ENCODE measurements at places on chromosomes 4 and X.

GRCh38 chr4:149005191-149005590 is 563.0 kb upstream of the NR3C2 start:
- DNase-seq, result no peak

DNA sequence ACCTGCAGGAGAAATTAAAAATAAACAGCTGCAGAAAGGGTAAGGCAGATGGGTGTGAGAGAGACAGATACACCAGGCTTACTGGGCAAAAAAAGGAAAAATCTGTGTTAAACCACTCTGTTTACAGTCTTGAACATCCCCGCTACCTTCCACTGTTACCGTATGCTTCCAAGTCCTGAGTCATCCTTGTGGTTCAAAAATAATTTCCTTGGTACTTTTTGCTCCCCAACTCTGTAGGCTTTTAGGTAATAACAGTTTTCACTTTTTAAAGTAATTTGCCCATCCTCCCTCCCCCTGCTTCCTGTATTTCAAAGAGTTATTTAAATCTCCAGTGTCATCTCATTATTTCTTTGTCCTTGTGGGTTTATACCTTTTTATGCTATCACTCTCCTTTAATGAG is 210.1 kb upstream of the FAT4 start:
- DNase-seq, result no peak

- DNase-seq, result no peak
Observed at GRCh38 chr4:25696409-25696808, 40.8 kb downstream of the SLC34A2 start.

- DNase-seq, result no peak
Observed at GRCh38 chrX:102712216-102712966, at the start of gene GPRASP2. Gene GPRASP2 (plus strand): TSS chrX:102712448. CDS start chrX:102714870, 2,422 bp downstream.

GRCh38 chr4:82543131-82543530 is 18.7 kb downstream of the TMEM150C start:
- DNase-seq, result no peak

GRCh38 chrX:41596596-41596995 is 92.2 kb upstream of the GPR34 start:
- DNase-seq, result no peak

DNA sequence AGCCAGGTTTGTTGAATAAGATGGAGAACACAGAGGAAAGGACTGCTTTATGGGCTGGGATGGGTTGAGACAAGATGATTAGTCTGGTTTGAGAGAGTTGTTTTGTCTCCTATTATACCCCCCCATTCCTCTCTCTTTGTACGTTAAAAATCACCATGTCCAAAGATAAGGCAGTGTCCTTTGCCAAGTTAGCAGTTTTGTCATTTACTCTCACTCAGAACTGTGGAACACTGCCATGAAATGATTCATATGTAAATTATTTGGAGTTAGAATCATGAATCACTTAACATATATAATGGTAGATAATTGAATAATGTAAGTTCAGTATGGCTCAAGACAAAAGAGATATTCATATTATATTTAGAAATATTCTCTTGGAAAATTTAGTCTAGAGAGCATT is 151.3 kb downstream of the DCLK2 start:
- no peak for DNase-seq

- DNase-seq, result no peak
Observed at GRCh38 chr4:156132196-156132595, 178.5 kb upstream of the CTSO start.

- no peak for DNase-seq
Observed at GRCh38 chr4:18127030-18127429, 105.5 kb upstream of the LCORL start.

DNA sequence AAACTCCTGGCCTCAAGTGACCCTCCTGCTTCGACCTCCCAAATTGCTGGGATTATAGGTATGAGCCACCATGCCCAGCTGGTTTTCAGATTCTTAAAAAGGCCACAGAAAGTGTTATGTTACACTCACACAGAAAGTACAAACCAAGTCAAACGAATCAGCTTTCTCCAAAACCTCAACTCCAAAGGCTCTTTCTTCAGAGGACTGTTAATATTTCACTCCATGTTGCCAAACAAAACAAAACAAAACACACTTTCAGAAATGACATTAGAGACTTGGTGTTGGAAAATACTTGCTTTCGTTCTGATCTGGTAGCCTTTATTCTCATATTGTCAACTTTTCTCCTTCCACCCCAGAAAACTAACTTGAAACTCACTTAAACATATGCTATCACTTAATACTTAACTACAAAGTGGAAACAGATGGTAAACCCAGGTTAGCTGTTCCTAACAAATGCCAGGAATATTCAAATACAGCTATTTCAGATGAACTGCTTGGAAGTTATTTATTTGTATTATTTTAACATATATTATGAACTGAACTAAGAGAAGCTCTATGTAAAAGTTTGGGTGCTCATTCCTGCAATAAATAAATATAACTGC is 34.7 kb downstream of the RLIM start:
- no peak for DNase-seq

DNA sequence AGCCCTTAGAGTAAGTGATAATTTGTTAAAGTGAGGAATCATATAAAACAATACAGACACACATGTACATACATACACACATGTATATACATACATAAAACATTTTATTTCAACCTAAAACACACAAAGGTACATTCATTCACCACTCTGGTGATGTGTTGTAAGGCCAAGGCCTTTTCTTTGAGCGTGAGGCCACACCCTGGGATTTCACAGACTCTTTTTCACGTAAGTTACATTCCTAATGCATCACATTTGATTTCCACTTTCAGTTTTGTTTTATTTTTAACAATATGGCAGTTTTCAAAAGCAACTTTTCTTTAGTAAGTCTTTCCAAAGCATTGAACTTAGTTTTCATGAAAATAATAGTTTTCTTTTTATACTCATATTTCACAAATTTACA is 170.7 kb downstream of the COL4A6 start:
- no peak for DNase-seq

DNA sequence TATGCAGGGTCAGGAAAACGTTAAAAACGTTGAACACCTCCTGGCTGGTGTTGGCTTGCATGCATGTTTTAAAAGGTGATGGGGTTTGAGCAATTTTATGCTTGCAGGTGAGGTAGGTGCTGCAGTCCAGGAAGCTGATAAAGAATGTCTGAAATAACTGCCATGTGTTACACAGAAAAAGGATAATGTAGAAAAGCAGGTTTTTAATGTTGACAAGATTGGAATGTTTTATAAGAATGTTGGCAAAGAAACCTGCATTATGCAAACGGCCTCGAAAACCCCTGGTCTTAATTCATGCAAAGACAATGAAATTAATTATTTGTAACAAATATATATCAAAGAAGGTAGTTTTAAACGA is 723.7 kb upstream of the AGA start:
- no peak for DNase-seq

- no peak for DNase-seq
Observed at GRCh38 chrX:47941423-47941822, 62.4 kb downstream of the ZNF182 start.

- DNase-seq, result no peak
Observed at GRCh38 chr4:89217604-89218003, 90.0 kb downstream of the GPRIN3 start.

DNA sequence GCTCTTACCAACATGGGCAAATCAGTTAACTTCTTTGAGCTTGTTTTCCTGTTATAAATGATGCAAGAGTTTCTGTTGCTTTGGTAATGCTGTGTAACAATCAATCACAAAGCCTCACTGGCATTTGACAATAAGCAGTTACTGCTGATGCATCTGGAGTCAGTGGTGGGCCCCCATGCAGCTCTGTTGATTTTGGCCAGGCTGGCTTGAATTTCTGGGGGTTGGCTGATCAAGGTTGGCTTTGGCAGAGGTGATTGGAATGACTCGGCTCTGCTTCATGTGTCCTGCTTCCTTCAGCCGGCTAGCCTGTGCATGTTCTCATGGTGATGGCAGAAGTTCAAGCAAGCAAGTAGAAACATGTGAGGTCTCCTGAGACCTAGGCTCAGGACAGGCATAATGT is 90.4 kb downstream of the PHEX start:
- DNase-seq, result no peak

DNA sequence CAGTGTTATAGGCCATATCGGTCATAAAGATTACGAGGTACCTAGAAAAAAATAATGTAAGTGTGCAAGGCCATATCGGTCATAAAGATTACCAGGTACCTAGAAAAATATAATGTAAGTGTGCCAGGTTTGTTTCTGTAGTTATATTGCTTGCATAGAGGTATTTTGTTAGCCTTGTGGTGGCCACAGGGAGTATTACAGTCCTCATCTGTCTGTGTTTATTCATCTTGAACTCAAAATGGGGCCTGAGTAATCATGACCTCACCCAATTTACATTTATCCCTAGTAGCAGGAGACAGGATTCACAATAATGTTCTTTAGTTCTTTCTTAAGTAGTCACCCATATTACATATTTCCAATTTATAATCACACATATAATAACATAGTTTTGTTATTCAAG is 459.7 kb downstream of the MID1IP1 start:
- DNase-seq, result no peak

GRCh38 chr4:155735496-155735895 is 23.3 kb upstream of the GUCY1B1 start:
- DNase-seq, result no peak

DNA sequence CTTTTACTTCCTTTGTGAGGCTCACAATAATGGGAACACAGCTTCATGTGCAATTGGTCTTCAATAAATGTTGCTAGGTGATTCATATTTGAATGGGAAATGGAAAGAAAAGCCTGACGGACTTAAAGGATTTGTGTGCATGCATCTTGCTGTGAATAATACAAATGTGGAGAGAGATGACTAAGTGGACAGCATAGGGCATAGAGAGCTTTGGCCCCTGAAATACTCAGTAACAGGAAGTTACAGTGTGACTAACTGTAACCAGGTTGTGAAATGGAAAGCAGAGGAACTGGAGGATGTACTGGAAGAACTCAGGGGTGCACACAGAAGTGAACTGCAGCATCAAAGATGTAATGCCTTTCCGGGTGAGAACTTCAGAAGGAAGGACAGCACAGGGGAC is 206.7 kb downstream of the MGST2 start:
- DNase-seq, result no peak

- DNase-seq, result no peak
Observed at GRCh38 chrX:72461766-72462165, 110.9 kb downstream of the HDAC8 start.

DNA sequence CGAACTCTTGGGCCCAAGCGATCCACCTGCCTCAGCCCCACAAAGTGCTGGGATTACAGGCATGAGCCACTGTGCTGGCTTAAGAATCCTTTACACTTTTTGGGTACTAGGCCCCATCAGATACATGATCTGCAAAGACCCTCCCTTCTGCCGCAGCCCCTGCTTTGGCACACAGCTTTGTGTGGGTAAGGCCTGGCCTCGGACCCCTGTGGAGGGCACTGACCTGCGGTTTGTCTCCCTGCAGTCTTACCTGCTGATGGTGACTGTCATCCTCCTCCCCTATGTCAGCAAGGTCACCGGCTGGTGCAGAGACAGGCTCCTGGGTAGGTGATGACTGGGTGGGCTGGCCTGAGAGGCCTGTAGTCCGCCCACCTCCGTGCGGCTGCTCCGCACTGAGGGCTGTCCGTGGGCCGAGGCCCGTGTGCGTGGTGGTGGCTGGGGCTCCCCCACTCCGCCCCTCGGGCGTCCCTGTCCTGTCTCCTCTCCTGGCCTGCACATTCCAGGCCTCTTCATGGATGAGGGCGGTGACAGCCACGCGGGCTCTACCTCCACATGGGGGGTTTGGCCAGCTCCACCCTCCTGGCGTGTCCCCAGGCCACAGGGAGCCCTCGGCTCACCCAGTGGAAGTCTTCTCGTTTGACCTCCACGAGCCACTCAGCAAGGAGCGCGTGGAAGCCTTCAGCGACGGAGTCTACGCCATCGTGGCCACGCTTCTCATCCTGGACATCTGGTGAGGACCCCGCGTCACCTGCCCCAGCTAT is 18.0 kb downstream of the DGKQ start:
- DNase-seq, result no peak

GRCh38 chr4:183360161-183360919 is 38.1 kb upstream of the CLDN24 start:
- DNase-seq, result no peak

DNA sequence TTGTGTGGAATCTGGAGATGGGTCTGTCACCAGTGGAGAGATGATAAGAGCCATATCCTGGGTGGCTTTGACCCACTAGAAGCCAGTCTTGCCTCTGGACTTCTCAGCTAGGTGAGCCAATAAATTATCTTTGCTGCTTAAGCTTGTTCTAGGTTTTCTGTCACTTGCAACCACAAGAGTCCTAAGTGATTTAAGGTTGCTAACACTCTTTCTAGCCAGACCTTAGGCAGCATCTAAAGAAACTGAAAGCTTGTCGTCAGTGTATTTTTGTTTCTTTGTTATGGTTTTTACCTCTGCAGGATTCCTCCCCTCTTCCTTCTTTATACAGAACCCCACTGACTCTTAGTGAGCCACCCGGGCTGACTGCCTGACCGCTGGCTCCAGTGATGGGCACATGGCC is 37.1 kb upstream of the STIM2 start:
- no peak for DNase-seq

DNA sequence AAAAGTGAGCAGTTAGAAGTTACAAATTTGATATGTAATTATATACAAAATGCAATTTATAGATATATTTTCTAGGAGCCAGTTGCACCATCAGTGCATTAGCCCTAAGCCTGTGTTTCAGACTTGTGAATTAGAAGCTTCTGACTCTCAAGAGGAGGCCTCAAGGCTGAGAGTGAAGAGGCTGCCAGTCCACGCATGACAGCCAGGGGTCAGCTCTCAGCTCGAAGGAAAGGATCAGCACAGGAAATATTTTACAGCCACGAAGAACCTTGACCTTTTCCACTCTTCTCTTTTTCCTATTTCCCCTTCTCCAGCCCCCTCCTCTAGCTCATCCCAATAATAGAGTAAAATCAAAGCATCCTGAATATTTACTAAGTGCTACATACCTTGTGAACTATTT is 642.4 kb downstream of the TRIML1 start:
- no peak for DNase-seq

DNA sequence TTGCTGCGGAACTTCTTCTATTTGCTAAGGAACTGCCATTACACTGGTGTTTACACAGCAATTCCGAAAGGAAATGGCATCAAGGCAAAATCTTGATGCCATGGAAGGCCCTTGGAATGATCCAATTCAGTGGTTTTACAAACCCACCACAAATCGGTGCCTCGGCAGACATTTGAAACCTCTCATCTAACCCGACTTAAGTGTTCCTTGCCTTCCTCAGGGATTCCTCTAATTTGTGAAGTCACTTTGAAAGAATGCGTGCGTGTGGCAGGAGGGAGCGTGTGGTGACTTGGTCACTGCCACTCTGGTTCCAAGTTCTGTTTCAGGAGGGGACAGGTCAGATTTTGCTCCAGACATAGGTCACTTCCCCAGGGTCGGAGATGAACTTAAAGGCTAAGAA is 4.8 kb downstream of the NOP14 start:
- no peak for DNase-seq

DNA sequence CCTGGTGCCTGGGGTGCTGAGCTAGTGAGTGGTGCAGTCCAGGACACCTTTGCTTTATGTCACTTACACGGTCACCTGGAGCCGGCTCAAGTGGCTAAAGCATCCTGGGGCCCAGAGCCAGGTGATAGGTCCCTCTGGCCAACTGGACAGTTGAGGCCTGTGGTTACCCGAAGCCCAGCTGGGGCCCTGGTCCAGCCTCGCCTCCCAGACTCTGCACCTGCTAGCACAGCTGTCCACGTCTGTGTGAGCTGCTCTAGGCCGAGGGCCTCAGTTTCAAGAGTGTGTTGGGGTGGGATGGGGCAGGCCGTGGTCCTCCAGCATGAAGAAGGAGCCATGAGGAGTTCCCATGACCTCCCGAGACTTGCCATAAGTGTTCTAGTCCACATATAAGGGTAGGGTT is 7.7 kb upstream of the ADD1 start:
- no peak for DNase-seq
